Stromal cell of bone marrow (primary cell): ENCODE measurements at places on chromosomes 5 and 9.
A peak's percentile ranks its signal among the peaks of the same experiment; 100 is the strongest.

- no peak for DNase-seq
These were observed 898.0 kb upstream of the C9orf72 start for GRCh38 chr9:28471261-28471660.

DNA sequence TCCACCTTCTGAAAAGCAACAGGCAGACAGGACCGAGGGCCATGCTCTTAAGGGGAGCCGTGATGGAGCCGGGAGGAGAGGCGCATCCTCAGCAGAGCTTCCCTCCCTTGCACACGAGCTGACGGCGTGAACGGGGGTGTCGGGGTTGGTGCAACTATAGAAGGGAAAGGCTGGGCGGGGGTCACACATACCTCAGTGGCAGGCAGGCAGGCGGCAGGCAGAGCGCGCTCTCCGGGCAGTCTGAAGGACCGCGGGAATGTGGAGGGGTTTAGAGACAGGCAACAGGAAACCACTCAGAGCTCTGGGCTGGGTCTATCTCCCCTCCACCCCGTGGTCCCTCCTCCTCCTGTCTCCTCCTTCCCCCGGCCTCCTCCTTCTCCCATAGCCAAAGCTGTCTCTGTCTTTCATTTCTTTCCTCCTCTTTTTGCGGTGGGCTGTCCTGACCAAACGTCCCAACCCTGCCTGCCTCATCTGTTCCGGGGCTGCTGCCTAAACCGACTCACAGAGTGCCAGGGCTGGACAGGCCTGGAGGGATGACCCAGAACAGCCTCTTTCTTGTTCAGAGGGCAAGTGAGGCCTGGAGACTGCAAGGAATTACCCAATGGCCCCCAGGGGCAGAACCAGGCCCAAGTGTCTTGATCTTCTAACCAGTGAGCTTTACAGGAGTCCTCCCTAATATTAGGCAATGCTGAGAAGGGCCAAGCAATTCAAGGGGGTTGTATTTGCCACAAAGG lies at the start of gene SPARC:
Gene SPARC, minus strand, starts transcription at position 242 of the 734 bp plus-strand sequence. CDS start 10,727 bp downstream, outside the sequence.
- peak; percentile 95 for DNase-seq

GRCh38 chr9:137918331-137919094 lies 40.9 kb downstream of the CACNA1B start:
- DNase-seq = no peak

DNA sequence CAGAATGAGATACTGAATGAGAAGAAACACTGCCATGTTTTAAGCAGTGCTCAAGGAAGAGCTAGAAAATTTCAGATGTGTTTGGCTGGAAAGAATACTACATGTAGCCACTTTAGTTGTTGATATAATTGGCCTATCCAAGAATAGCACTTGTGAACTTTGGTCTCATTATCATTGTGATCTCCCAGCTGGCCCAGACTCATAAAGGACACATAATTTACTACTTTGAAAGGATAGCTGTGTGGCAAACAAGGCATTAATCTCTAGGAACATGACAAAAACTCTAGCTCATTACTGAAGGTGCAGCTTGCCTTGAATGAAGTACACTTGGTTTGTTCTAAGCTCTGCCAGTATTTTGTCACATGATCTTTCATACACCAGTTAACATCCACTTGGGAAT lies 356.3 kb downstream of the CSNK1G3 start:
- DNase-seq = no peak

GRCh38 chr5:172559004-172559932 lies 81.8 kb upstream of the NEURL1B start:
- DNase-seq = peak; percentile 90

GRCh38 chr9:127676638-127677037 lies 30.1 kb upstream of the CFAP157 start:
- no peak for DNase-seq

DNA sequence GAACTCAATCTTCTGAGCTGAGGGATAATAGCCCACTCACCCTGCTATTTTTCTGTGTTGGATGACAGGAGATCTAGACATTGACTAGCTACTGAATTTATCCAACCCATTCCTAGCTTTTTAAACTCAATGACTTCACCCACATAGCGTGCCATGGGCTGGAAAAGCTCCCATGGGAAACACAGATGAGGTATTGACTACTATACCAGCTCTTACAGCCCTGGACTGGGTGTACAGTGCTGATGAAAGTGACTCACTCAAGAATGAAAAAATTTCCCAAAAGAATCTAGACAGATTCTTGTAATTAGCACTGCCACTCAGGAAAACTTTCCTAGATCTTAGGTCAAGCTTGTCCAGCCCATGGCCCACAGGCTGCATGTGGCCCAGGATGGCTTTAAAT lies 72.7 kb upstream of the NREP start:
- peak; percentile 68 for DNase-seq

DNA sequence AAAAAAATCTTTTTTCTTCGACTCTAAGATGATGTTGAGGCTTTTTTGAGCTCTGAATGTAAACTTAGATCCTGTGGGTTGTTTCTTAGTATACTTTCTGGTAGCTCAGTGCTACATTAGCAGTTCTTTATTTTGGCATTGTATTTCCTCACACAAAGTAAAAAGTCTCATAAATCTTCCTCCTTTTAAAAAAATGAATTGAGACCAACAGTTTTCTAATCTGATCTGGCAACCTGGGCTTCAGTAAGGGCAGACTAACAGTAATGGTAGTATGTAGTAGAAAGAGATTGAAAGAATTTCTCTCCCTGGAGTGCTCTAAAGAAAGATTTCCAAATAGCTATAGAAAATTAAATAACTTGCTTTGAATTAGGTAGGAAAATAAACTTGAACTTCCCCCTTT lies 31.4 kb downstream of the ZCCHC7 start:
- DNase-seq = no peak

- DNase-seq = no peak
These were observed 81.9 kb upstream of the ADAMTS2 start for GRCh38 chr5:179427032-179427675.

DNA sequence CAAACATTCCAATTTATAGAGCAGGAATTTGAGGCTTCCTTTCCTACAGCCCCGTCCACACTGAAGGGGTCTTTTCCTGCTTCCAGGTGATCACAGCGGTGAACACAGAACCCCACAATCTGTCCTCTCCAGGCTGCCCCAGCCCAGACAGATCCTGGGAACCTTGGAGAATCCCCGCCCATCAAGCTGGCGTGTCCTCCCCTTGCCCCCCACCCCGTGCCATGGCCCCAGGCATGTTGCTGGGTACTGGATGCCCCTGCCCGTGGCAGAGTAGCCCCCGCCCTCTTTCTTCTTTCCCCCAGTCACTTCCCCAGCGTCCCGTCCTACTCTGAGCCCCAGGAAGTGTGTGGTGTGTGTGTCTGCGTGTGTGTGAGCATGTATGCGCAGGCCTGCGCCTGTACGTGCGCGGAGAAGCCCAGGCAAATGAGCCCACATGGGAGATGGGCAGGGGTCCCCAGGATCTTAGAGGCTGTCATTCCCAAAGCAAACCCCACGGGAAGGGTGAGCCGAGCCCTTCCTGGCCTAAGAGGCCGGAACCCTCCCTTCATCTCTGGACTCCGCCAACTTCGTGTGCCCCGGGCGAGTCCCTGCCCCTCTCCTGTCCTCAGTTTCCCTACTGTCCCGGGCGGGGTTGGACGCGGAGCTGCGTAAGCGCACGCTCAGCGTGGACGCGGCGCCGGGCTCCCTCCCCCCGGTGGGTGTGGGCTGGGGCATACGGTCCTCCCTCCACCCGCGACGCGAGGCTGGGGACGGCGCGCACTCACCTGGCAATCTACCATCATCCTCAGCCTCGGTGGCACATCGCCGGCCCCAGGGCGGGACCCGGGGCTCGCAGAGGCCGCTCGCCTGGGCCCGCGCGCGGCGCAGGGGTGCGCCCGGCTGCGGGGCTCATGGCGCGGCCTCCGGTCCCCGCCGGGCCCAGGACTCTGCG lies 15.2 kb downstream of the GBGT1 start:
- no peak for DNase-seq

- DNase-seq = no peak
These were observed 109.8 kb downstream of the TLE4 start for GRCh38 chr9:79681576-79681975.

- DNase-seq = no peak
These were observed 51.2 kb downstream of the FXN start for GRCh38 chr9:69086769-69087168.

DNA sequence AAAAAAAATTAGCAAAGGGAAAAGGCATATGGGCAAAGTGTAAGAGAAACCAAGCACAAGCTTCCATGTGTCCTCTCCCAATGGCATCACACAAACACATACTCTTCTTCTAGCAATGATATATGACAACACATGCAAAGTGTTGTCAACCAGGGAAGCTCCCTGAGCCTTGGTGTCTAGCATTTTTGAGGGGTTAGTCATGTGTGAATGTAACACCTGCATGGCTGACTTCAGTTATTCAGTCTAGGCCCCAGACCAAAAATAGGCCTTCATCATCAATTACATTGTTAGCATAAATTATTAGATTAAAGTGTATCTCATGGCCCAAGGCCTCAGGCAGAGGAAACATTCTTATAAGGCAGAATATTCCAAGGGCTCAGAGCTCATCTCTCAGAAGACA lies 450.0 kb downstream of the TLE1 start:
- no peak for DNase-seq

DNA sequence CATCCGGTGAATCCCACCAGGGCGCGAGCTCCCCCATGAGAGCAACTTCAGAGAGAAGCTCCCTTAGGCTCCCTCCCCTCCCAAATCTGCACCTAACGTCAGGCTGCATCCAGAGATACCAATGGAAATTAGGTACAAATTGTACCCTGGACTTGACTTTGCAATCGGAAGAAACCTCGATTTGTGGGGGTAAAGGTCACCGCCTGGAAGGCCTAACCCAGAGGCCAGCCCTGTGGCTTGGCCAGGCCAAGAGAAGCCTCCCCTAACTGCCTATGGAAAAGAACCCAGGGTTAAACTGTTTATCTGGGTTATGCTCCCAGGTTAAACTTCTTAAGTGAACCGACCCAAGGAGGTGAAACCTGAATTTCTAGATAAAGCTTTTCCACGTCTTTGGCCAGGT lies 80.4 kb downstream of the GTF3C4 start:
- no peak for DNase-seq

GRCh38 chr5:95620870-95621838 lies 1.3 kb downstream of the GPR150 start:
- no peak for DNase-seq

- no peak for DNase-seq
These were observed 480.9 kb downstream of the MTRR start for GRCh38 chr5:8349855-8350254.

- no peak for DNase-seq
These were observed 107.9 kb upstream of the LARP1 start for GRCh38 chr5:154647114-154647760.

- DNase-seq = no peak
These were observed 142.7 kb downstream of the MLLT3 start for GRCh38 chr9:20479419-20480155.

DNA sequence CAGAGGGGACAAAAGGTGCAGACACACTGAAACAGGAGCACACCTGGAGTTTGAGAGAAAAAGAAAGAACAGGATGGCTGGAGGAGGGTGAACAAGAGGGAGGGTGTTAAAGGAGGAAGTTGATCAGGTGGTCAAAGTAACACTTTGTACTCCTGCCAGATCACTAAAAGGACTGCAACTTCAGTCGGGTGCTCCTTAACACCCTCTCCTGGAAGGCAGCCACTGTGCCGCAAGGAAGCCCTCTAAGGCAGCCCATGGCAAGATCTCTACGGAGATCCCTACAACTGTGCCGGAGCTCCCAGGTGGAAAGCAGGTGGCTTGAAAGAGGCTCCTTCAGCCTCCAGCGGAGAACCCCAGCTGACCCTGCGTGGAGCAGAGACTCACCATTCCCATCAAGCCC lies 124.4 kb upstream of the MSX2 start:
- no peak for DNase-seq

DNA sequence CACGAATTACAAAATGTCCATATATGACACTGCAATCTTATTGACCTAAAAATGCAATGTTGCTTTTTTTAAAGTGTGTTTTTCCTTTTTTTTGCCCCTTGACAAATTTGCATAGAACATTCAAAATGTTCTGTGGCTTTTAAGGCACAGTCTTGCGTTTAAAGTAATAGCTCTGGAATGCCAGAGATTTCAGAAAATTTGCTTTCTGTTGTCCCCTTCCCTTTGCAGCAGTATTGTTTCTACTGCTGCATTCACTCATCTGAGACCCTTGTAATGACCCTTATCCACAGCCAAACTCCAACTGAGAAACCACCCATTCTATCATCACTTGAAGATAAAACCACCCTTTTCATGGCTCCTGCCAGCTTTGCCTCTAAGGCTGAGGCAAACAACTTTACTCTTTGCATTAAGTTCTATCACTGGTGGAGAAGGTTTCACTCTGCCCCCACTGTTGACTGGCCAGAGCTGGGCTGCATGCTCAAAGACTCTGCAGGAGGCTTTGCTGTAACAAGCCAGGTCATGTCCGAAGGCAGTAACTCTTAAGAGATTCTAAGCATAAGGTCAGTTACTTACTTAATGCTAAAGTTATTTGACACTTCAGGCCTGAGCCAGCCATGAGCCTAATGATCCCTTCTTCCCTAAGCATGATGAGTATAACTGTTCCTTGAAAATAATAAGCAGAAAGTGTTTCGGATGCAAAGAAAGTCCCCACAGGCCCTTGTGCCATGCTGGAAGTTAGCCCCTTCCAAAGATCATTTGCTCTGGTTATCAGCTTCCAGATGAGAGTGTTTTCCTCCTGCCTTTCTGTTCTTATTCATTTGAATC lies 101.9 kb downstream of the CD180 start:
- peak; percentile 35 for DNase-seq

GRCh38 chr5:69414885-69415583 lies at the start of gene MARVELD2:
Gene MARVELD2 (plus strand): TSS chr5:69415116. CDS start chr5:69419386, 4,270 bp downstream.
- DNase-seq = peak; percentile 16

GRCh38 chr5:84285641-84286637 lies 98.7 kb downstream of the EDIL3 start:
- DNase-seq = no peak

- no peak for DNase-seq
These were observed 81.5 kb downstream of the SH3TC2 start for GRCh38 chr5:148981353-148981752.

DNA sequence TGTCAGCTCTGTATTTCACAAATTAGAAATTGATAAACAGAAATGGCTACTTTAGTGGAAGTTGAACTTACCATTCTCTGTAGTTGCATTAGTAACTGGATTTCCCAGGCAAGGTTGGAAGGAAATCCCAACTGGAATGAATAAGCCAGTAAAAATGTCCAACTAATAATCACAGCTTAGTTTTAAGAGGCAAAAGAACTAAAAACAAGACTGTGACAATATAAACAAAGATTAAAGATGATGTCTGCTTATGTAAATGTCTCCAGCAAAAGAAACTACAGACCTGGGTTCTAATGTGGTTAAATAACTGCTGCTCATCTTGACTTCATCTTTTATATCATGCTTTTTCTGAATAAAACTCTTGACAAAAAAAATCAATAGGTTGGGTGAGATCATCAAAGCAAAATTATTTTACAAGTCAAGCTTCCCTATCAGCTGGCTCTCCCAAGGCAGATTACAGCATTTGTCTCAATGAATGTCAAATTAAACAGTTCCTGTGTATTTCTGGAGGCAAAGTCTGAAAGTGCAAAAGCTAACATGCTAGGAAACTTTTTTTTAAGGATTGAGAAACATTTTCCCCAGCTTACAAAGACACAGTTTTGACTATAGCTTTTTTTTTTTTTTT lies 62.3 kb upstream of the HMHB1 start:
- DNase-seq = no peak

DNA sequence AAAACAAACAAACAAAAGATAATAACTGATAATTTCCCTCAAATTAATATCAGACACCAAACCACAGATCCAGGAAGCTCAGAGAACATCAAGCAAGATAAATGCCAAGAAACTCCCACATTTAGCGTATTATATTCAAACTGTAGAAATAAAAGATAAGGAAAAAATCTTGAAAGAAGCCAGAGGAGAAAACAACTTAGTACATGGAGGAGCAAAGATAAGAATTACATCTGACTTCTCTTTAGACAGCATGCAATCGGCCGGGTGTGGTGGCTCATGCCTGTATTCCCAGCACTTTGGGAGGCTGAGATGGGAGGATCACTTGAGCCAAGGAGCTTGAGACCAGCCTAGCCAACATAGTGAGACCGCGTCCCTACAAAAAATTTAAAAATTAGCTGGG lies 17.2 kb upstream of the MLANA start:
- no peak for DNase-seq
